ENCODE measurements at places on chromosomes 11 and 22. TPM values are rescaled to one million over a fixed set of nuclear protein-coding genes. Genes with fewer than 3 reads are reported as not detected.

- DNase-seq, result no peak
Observed at GRCh38 chr11:3944198-3944597, 88.7 kb downstream of the STIM1 start.

DNA sequence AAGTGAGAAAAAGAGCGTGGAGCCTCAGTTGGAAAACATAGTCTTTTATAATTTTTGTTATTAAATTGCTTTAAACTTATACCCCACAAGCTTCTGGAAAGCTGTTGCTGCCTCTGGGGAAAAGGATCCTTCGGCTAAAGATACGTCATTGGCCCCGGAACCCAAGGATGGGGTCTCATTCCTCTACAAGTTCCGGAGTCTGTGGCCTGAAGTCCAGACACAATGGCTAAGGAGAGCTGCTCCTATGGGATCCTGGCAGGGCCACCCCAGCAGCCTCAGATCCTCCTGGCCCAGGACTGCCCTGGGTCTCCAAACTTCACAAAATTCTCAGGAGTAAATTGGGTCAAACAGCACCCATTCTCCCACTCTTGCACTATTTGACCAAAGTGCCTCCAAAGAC lies 5.9 kb downstream of the WT1 start:
- peak; percentile 45 for DNase-seq

DNA sequence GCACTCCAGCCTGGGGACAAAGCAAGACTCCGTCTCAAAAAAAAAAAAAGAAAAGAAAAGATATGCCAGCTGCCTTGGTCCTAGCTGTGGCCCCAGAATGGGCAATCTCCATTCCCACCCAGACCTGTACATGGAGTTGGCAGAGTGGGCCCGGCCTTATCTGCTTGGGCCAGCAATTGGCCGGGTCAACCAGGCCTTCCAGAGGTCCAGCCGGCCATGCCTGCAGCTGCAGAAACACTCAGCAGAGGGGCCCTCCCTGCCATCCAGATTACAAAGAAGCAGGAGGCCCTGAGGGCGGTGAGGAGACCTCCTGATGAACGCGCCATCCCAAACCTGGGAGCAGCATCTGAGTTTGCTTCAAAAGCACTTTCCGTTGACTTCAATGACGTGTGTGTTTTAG lies 26.9 kb upstream of the ARFGAP3 start:
- DNase-seq, result no peak

DNA sequence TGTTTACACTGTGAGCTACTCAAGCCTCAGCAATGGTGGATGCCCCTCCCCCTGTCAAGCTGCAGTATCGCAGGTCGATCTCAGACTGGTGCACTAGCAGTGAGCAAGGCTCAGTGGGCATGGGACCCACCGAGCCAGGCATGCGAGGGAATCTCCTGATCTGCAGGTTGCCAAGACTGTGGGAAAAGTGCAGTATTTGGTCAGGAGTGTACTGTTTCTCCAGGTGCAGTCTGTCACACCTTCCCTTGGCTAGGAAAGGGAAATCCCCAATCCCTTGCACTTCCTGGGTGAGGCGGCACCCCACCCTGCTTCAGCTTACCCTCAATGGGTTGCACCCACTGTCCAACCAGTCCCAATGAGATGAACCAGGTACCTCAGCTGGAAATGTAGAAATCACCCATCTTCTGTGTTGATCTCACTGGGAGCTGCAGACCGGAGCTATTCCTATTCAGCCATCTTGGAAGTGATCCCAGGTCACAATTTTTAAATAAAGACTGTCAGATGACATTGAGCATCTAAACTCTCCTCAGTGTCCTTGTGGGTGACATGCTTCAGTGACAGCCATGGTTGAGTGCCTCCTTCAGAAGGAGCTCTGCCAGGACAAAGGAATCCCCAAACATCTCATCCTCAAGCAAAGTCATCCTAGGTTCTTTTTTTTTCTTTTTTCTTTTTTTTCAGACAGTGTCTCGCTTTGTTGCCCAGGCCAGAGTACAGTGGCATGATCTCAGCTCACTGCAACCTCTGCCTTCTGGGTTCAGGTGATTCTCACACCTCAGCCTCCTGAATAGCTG lies 10.8 kb downstream of the SLC22A24 start:
- DNase-seq, result no peak

GRCh38 chr22:48490500-48491411 lies 1336.9 kb downstream of the BRD1 start:
- no peak for DNase-seq

GRCh38 chr11:2271077-2271326 lies 614 bp upstream of the ASCL2 start:
- peak; percentile 58 for DNase-seq

- no peak for DNase-seq
Observed at GRCh38 chr11:128741916-128742315, 48.0 kb downstream of the FLI1 start.

GRCh38 chr22:19621373-19622060 lies 92.8 kb upstream of the SEPTIN5 start:
- no peak for DNase-seq

DNA sequence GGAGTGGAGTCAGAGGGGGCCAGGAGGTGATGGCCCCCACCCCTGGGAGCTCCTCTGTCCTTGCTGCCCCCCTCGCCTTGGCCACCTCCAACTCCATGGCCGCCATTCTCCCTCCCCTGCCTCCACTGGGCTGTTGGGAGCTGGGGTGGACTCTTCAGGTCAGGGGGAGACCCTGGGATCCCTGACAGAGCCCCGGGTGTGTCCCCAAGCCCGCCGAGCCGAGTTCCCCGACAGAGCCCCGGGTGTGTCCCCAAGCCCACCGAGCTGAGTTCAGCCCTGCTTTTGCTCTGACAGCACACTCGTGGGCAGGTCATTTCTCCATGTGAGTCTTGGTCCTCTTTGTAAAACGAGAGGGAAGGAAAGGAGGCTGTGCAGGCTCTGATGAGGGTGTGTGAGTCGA lies 13.2 kb upstream of the PARVG start:
- no peak for DNase-seq

DNA sequence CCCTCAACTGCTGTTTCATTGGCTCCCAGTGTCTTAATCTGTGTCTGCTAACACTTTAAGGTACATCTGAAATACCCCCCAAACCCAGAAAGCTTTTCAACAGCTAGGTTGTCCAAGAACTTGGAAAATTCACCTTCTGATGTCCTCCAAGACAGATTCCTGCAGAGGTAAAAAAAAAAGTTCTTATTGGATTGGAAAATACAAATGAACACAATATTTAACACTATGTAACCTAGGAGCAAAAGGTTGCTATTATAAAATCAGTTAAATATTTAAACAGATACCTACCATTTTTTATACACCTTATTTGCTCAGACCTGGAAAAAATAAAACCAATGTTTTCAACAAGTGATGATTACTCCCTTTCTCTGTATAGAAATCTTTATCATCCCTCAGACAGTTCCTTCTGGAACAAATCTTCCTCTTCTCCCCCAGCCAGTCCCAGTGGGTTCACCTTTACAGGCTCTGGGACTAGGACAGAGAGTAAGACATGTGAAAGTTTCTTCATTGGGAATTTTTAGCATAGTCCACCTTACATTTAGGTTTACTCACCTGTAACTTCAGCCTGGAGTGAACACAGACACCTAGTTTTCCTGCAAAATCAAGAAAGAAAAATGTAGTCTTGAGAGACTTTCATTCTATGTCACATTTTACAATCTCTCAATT lies 13.3 kb upstream of the WDR74 start:
- no peak for DNase-seq

DNA sequence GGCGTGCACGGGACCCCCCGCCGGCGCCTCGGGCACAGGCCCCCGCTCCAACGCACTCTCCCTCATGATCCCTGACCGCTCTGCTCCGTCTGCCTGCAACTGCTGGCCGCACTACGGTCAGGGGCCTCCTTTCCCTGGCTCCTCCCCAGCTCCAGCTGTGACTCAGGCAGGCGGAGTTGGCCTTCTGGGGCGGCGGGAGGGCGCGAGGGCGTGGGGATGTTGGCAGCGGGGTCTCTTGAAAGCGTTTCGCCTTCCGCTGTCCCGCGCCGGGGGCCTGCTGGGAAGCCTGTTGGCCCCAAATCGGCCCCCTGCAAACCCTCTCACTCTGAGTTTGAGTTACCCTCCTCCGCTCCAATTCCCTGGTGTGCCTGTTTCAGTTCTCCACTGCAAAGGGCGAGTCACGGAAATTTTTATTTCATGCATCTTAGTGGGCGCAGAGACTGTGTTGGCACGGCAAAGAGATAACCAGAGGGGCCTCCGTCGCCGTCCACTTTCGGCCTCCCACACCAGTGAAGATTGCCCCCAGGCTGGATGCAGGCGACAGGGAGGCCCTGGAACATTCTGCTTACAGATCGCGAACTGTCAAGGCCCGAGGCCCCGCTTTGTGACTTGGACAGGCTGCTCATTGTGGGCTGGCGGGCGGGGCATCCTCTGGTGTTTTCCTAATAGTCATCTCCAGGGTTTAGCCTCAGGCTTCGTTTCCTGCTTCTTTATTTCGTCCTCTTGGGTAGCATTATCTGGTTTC lies at the start of gene CAVIN3:
Gene CAVIN3, minus strand, starts transcription at position 91 of the 745 bp plus-strand sequence. Its CDS starts 25 bp downstream, at position 66.
- DNase-seq, result no peak

- no peak for DNase-seq
Observed at GRCh38 chr11:33723238-33723881, 12.9 kb downstream of the CD59 start.

- DNase-seq, result no peak
Observed at GRCh38 chr11:62125881-62126280, 2.1 kb downstream of the INCENP start.

- DNase-seq, result no peak
Observed at GRCh38 chr11:121091492-121092152, 9.4 kb upstream of the TECTA start.

GRCh38 chr22:41501209-41501608 lies 32.3 kb downstream of the ACO2 start:
- no peak for DNase-seq

- no peak for DNase-seq
Observed at GRCh38 chr11:84089072-84090057, 803.2 kb upstream of the CCDC90B start.

DNA sequence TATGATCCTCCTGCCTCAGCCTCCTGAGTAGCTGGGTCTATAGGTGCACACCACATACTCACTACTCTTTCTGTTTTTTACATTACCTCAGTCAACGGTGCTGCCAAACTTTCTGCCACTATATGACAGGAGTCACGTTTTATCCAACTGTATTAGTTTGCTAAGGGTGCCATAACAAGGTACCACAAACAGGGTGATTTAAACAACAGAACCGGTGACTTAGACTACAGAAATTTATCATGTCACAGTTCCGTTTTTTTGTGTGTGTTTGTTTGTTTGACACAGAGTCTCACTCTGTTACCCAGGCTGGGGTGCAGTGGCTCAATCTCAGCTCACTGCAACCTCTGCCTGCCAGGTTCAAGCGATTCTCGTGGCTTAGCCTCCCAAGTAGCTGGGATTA lies 6.3 kb upstream of the SWAP70 start:
- DNase-seq, result no peak

DNA sequence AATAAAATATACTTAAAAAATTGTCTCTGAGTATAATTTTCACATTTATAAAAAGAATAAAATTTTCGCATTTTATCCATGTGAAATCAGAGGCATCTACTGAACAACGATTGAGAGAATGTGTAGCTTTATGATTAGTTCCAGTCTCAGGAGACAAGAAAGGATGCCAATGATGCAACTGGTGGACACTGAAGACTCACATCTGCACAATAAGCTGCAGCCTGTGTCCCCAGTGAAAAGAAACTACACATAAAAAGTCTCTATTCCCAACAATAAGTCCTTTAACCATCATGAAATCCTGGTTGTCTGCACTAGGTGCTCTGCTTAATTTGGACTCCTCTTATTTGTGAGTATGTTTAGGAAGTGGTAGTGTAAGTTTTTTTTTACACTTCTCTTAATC lies 22.0 kb downstream of the OR5AS1 start:
- DNase-seq, result no peak

DNA sequence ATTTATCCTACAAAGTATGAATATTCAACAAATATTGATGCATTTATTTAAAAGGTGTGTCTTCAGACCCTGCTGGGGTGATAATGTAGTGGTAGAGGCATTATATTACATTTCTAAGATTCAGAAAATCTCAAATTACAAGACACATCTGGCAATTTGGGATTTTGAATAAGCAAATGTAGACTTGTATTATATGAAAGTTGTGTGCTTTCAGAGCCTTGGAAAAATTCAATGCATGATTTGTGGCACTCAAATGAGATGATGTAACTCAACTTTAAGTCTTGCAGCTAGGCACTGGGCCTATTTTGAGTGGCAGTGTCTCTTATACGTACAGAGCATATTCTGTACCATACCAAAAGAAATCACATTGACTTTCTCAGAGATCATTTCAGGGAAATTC lies 214.4 kb downstream of the ETS1 start:
- DNase-seq, result no peak

DNA sequence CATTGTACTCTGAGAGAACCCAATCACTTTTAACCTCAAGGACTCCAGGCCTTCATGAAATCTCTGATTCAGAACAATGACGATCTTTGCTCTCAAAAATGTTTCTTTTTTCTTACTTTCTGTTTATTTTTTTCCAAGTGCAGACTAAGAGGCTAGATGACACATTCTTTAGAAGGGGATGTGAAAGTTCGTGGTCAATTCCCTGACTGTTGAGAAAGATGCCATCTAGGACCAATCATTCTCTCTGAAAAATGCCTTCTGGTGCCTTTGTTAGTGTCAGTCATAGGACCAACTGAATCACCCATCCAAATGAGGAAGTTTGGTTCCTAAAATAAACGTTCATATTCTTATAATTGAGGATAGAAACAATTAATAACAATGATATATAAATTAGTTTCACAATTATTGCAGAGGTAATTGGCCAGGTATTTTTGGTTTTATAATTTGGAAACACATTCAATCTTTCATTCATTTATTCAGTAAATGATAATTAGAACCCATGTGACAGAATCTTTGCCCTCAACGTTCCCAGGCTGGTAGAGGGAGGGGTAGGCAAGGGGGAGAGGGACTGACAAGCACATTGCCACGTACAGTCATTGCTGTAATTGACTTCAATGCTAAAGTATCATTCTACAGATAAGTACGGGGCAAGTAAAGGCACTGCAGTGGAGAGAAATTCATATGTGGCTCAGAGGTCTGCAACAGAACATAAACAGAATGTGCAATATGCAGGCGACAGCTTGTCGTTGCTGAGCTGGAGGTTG lies 333.4 kb upstream of the MPPED2 start:
- DNase-seq, result no peak

The CDC42EP2 gene
- total RNA-seq, result 11.7 TPM

The YPEL4 gene
- 0.13 TPM for total RNA-seq

The MS4A14 gene
- not detected for total RNA-seq

The APOBEC3F gene
- 7.3 TPM for total RNA-seq

The DNAJB13 gene
- total RNA-seq, result 0.54 TPM

The FAT3 gene
- 24.4 TPM for total RNA-seq

The OR9G1 gene
- total RNA-seq, result not detected

The OR52E5 gene
- not detected for total RNA-seq

The BID gene
- 39.3 TPM for total RNA-seq
